ENCODE measurements at places on chromosomes 1 and 21.

DNA sequence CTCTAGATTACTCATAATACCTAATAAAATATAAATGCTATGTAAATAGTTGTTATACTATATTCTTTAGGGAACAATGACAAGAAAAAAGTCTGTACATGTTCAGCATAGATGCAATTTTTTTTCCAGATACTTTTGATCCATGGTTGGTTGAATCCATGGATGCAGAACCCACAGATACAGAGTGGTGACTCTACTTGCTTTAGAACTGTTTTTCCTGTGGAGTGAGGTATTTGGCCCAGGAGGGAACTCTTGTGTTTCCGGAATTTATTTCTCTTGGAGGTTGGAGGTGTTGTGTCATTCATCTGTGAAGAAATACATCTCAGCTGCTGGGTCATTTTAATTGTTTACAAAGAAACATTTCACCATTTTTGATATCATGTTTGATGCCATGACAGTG is 28.7 kb downstream of the TMEM200B start:
- no peak for DNase-seq

DNA sequence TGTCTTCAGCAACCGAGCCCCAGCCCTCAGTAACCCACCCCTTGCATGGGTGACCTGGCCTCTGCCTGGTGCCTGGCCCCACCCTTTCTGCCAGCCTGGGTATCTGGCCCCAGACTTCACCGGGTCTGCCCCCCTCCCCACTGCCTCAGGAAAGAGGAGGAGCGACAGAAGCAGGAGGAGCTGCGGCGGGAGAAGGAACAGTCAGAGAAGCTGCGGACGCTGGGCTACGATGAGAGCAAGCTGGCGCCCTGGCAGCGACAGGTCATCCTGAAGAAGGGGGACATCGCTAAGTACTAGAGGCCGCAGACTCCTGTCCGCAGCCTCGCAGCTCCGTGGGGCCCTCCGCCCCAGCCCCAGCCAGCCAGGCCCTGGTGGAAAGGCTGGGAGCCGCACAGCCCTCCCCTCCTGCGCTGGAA is 6.1 kb downstream of the TNFRSF25 start:
- peak; percentile 43 for DNase-seq

GRCh38 chr1:47438165-47439016 is 547 bp downstream of the FOXD2 start:
- DNase-seq, result no peak

DNA sequence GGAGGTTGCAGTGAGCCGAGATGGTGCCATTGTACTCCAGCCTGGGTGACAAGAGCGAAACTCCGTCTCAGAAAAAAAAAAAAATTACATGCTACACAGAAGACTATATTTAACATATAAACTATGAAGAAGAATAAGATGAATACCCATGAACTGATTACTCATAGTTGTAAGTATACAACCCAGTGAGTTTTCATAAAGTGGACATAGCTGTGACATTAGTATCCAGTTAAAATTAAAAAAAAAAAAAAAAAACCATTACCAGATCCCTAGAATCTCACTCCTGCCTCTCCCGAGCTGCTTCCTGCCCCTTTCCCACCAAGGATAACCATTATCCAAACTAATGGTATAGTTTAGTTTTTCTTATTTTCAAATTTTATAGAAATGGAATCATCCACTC is 37.4 kb downstream of the UBE4B start:
- no peak for DNase-seq

GRCh38 chr1:221164951-221165838 is 286.0 kb downstream of the HLX start:
- DNase-seq, result no peak

- peak; percentile 95 for DNase-seq
These were observed 29.1 kb upstream of the C21orf91 start for GRCh38 chr21:17848228-17848627.
